T-helper 1 cell (primary cell): ENCODE measurements at places on chromosomes 4 and X.

DNA sequence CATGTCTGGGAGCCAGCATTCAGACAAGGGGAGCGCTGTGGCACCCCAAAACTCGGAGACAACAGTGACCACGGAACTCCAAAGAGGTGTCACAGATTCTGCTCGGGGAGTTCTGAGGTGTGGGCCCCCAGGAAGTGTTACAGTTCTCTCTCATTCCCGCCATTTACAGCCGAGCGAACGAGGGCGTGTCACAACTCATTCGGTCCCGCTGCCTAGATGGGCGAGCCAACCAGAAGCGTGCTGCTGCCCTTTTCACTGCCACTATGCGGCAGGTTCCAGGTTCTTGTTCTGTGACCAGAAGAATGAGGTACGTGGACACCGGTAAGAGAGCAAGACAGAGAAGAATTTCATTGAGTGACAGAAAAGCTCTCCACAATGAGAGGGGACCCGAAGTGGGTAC, 1370.6 kb upstream of the AGA start:
- DNase-seq, result no peak

GRCh38 chr4:169033660-169034059, 23.6 kb upstream of the CBR4 start:
- DNase-seq, result no peak

DNA sequence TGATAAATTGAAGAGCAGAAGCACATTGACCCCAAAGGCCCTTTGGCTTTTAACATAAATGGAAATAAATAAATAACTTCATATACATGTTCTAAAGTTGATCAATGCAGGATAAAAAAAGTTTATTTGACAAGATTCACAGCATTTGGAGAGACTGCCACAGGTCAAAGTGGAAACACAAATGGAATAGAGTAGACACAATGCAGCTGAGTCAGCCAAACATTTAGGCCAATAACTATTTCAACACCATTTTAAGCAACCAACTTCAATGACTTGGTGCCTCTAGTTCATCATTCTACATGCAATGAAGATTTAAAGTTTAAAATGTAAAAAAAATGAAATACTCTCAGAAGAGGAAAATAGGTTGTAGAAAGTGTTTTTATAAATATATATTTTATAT, 365.2 kb downstream of the FAT4 start:
- DNase-seq, result no peak

DNA sequence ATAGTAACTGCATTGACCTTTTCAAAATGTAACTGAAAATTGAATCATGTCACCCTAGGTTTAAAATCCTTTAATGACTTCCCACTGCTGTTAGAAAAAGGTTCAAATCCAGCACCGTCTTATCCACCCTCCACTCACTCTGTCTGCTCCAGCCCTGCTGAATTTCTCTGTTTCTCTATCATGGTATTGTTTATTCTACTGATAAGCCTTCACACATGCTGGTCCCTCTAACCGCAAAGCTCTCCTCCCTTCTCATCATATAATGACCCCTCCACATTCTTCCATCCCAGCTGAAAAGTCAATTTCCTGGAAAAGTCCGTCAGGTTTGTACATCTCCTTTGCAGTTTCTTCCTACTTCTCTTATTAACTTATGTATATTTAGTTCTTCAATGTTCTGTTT, 389.2 kb upstream of the F9 start:
- DNase-seq, result no peak

- no peak for DNase-seq
Observed at GRCh38 chrX:1147611-1148515, 64.6 kb downstream of the CRLF2 start.

GRCh38 chr4:88605736-88606135, 13.5 kb downstream of the HERC3 start:
- DNase-seq, result no peak

GRCh38 chrX:104084534-104085277, 8.7 kb upstream of the TMSB15C start:
- DNase-seq, result no peak

DNA sequence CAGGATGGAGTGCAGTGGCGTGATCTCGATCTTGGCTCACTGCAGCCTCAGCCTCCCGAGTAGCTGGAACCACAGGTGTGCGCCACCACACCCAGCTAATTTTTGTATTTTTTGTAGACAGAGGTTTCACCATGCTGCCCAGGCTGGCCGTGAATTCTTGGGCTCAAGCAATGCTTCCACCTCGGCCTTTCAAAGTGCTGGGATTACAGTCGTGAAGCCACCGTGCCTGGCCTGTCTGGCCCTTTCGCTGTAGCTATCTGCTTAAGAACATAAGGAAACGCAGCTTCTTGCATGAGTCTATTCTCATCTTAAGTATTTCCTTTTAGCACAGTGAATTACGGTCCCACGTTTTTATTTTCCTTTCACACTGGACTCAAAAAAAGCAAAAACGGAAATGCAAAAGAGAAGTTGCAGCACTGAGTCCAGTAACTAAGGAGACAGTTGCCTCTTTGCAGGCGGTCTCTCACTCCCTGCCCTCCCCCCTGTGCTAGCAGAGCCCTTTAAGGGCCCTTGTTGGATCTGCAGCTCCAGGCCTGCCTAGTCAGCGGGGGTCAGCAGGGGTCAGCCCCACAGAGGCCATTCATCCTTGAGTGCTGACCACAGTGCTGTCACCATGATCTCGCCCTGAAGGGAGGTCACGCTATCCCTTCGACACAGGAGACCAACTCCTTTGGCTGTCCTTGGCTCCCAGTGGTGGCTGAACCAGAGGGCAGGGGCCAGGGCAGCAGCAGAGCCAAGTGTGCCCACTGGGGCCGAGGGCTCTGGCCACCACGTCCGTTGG, 21.8 kb upstream of the TBC1D14 start:
- DNase-seq, result no peak

DNA sequence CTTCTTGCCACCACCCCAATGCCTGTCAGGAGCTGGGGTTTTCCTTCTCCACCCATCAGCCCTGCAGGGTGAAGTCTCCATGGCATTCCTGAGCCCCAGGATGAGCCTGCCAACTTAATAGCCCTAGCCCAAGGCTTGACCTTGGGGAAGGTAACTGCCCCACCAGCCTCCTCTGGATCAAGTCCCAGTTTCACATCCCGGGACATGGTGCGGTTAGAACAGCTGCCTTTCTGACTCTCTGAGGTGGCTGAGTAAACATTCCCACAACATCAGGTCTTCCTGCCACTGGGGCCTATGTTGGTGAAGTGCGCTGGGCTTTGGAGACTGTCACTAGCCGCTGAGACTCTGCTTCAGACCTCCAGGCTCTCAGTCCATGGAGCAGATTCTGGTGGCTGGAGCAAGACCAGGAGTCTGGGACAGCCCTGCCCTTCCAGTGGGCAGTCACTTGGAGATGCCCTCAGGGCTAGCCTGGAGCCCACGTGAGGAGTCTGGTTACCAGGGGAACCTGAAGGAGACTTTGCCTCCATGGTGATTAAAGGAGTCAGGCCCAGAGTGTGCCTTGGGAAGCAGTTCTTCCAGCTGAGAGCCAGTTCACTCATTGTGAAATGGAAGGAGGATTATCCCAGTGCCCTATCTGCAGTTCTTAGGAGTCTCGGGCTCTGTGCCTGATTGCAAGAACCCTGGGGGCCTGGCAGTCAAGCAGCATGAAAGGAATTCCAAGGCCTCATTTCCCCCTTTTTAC, 56.8 kb downstream of the SMIM20 start:
- no peak for DNase-seq

DNA sequence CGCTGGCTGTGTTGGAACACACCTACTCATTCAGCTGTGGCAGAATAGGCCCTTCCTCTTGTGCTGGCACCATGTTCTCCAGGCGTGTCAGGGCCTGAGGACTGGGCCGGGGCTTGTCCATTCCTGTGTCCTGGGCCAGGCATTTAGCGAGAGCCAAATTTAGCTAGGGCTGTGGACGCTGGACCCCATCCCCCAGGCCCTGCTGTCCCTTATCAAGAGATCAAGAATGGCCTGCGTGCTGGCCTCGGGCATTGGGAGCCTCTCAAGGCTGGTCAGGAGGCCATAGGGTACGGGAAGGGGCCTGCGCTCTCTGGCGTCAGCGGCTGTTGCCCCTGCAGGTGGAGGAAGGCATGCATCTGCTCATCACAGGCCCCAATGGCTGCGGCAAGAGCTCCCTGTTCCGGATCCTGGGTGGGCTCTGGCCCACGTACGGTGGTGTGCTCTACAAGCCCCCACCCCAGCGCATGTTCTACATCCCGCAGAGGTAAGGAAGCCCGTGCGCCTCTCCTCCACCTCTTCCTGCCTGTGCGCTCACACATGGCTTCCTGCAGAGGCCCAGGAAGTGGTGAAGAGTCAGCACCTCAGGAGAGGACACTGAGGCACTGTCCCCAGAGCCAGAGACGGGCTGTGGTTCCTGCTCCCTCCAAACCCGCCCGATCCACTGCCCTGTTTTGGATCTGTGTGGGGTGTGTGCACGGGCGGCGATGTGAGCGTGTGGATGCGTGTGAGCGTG, 15.3 kb downstream of the ABCD1 start:
- DNase-seq, result no peak

DNA sequence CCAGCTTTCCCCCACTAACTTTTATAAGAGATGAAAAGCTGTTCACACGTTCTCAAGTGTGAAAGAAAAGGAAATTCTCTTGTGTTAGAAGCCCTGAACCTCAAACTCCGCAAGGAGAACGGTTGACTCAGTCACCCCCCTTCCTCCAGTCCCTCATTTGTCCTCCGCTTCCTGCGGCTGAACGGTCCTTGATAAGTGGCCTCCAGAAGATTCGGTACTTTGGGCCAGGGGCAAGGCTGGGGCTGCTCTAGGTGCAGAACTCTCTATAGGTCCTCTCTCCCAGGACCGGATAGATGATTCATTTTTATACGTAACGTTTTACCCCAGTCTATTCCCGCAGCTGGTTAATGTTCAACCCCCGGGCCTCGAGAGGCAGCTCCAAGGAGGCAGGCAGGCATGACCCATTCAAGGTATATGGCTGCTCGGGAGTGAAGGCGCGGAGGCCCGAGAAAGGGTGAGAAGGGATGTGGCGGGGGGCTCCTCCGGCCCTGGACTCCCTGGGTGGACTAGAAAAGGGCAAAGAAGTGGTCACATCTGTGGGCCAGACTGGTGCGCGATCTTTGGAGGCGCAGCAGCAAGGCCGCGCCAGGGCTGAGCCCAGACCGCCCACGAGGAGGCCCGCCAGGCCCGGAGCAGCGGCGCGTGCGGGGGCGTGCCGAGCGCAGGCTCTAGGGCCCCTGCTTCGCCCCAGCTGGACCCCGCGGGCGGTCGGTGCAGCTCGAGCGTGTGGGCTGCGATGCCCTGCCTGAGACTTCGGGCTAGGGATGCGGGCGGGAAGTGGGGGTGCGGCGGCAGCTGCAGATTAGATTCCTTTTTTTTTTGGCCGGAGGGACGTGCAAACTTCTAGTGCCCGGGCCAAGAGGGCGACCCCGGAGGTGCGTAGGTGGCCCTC, 11.7 kb downstream of the PITX2 start:
- DNase-seq, result no peak

DNA sequence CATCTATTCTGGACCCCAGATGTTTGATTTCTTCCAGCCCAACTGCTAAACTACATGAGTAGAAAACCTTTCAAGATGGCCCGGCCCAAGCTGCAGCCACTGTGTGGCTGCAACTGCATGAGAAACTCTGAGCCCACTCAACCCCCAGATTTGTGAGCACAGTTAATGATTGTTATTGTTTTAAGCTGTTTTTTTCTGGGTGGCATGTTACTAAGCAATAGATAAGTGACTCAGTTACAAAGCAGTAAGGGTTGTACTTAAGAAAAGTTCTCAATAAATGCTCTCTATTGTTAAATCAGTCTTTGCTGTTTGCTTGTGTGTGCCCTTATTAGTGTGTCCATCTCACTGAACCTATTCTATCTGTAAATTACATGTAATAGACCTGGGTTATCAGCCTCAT, 51.8 kb downstream of the GC start:
- no peak for DNase-seq

GRCh38 chrX:53631156-53631555, 55.4 kb downstream of the HUWE1 start:
- no peak for DNase-seq

DNA sequence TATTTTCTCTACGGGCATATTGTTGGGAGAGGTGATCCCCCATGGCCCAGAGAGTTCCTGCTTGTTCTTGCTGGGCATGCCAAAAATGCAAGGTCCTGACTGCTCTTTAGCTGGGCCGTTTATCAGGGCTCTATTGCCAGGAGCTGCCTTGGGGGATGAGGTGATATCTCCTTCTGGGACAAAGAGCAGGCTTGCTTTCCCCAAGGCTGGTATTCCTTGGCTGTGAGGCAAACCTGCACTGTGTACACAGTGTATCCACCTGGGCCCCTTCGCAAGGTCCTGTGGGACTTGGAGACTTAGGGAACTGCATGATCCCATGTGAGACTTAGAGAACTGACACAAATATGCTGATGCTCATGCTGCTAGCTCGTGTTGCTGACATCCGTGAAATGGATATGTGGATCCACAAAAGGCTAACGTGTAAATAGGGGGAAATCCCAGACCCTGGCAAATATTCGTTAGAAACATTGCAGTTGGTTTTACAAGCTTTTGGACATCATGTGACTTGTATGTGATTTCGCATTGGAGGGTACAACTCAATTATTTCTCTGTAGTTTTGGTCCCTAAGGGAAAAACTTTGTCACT, 24.4 kb upstream of the ZFX start:
- DNase-seq, result no peak

GRCh38 chr4:39883646-39884045, 94.1 kb downstream of the PDS5A start:
- no peak for DNase-seq

- no peak for DNase-seq
Observed at GRCh38 chr4:129064717-129065116, 28.6 kb downstream of the SCLT1 start.

DNA sequence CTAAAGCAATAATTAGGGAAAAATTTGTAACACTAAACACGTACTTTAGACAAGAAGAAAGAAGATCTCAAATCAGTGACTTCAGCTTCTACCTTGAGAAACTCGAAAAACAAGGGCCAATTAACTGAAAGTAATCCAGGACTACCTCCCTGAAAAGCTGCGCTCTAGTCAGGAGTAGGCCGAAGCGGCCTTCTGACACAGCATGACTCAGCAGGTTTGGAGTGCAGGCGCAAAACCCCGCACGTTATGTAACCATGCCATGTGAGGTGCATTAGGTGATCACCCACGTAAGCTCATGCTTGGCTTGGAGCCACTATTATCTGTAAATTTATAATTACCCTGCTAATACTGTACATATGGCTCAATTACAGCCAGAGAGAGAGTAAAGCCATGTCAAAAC, 52.8 kb upstream of the CCDC149 start:
- DNase-seq, result no peak

GRCh38 chr4:153781280-153781679, 7.6 kb downstream of the SFRP2 start:
- no peak for DNase-seq

DNA sequence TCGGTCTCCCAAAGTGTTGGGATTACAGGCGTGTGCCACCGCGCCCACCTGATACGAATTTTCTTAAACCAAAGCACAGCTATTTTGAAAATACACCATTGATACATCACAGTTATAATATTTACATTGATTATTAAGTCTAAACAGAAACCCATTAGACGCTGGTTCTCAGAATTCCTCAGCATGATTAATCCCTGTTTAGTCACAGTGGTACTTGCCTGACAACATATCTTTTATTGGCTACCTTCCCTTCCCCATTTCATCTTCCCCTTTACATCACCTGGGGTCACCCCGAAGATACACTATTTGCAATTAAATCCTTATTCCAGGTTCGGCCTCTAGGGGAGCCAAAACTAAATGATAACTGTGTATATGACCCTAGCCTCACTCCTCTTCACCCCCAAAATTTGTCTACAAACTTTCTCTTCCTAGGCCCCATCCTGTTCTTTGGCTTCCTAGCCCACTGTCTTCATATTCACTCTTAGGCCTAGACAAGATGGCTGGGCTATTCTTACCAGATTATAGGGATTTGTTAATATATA, 36.8 kb upstream of the IL1RAPL1 start:
- no peak for DNase-seq
